Activated T-helper 1 cell treated with anti-CD3 and anti-CD28 coated beads, Interleukin-12 subunit alpha, Interleukin-12 subunit beta, Interleukin-2, Interleukin-4 antibody, amounts not matched to agents 30 ng/mL and 10 ng/mL and 1 ng/mL, durations not matched to agents 14 hours and 24 hours and 36 hours (primary cell): ENCODE measurements at places on chromosomes 12 and 14. TPM values are rescaled to one million over a fixed set of nuclear protein-coding genes. Genes with fewer than 3 reads are reported as not detected.

Gene DTX1
- 0.29 TPM in 2 replicates for total RNA-seq

Gene ATL1
- 0.83 and 1.2 TPM in 2 replicates for total RNA-seq

DNA sequence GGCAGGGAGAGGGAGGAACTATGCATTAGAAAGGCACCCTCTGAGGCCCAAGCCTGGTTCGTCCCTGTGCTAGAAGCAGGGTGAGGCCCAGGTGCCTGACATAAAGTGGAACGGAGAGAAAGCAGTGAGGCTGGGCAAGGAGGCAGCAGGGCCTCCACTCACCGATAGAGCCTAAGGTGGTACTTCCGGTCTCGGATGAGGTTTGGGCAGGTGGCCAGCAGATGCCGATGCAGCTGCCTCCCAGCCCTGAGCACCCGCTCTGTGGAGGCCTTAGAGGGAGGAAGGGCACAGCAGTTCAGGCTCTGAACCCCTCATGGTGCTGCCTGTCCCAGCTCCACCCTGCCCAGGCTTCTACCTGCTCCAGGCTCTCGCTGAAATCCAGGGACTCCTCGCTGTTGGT lies 7.1 kb downstream of the RAPGEF3 start:
- H3K27me3 ChIP-seq = peaks cover 3% of the 10 kb centered on the region
- no peak overlapping the region for H3K27ac ChIP-seq
- DNase-seq = no peak
- H3K4me3 ChIP-seq = peak overlapping the region; percentile 26
- peaks cover 34% of the 10 kb centered on the region for H3K4me1 ChIP-seq

GRCh38 chr14:58272588-58273372 lies 25.6 kb upstream of the ARID4A start:
- peaks cover 32% of the 10 kb centered on the region for H3K4me1 ChIP-seq
- no peak overlapping the region for H3K27ac ChIP-seq
- no peak for DNase-seq
- H3K4me3 ChIP-seq = no peak overlapping the region
- no peaks in the 10 kb centered on the region for H3K27me3 ChIP-seq
- peaks cover 40% of the 10 kb centered on the region for H3K36me3 ChIP-seq

DNA sequence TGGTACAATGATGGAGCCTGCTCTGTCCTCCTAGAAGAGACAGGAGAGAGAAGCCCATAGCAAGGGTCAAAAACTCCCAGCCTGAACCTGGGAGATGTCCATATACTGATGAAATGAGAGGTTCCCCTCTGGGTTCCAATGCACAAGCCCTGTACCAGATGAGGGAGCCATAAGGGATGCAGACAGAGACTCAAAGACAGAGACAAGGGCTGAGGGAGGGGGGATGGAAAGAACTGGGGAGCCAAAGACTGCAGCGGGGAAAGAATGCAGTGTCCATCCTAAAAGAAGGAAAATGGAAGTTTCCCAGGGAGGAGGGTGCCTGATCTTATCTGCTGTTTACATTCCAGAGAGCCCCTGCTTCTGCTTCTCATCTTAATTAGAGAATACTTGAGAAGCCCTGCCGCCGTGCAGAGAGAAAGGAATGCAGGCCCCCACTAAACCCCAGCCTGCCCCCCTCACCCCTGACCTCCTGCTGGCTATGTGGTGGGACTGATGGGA lies 27.7 kb downstream of the KRT18 start:
- no peak overlapping the region for H3K4me3 ChIP-seq
- no peaks in the 10 kb centered on the region for H3K4me1 ChIP-seq
- H3K36me3 ChIP-seq = no peaks in the 10 kb centered on the region
- no peak overlapping the region for H3K27ac ChIP-seq

DNA sequence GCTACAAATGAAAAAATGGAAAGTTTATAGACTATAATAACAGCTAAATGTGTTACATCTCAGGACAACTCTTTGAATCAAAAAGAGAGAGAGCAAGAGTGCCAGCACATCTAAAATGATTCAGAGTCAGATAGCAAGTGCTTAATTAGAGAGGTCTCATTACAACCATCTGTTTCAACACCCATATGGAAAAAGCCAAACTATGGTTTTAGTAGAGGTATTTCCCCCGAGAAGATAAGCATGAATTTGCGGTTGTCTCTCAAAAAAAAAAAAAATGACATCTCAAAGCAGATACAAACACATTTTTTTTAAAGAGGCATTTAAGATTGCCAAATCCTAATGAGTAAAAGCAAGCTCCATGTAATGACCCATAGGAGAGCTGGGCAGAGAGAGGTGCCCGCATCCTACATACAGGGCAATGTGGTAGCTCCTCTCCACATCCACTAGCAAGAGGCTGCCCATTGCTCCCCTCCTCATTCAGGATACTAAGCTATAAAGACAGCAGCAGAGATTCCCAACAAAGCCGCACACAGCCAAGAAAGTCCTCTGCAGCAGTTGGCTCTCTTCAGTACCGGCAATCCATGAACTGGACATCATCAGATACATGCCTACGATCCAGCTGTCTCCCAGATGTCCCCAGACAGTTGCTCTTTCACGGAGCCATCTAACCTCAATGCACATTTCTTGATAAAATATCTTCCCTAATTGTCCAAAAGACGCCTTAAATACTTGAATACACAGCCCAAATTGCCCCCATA lies 100.4 kb downstream of the EFCAB11 start:
- H3K4me3 ChIP-seq = no peak overlapping the region
- DNase-seq = no peak
- H3K4me1 ChIP-seq = no peaks in the 10 kb centered on the region
- no peaks in the 10 kb centered on the region for H3K36me3 ChIP-seq
- H3K27ac ChIP-seq = no peak overlapping the region
- peaks cover 4% of the 10 kb centered on the region for H3K27me3 ChIP-seq

- H3K27ac ChIP-seq = peak overlapping the region; percentile 66
- no peaks in the 10 kb centered on the region for H3K27me3 ChIP-seq
- peaks cover 8% of the 10 kb centered on the region for H3K36me3 ChIP-seq
- DNase-seq = no peak
- no peak overlapping the region for H3K4me3 ChIP-seq
Observed at GRCh38 chr12:92080911-92081285, 64.7 kb downstream of the BTG1 start.

Gene WIF1
- not detected in 2 replicates for total RNA-seq
